ENCODE measurements at places on chromosomes 1 and 21. TPM values are rescaled to one million over a fixed set of nuclear protein-coding genes. Genes with fewer than 3 reads are reported as not detected.

GRCh38 chr1:26750428-26750827, 37.3 kb upstream of the PIGV start:
- DNase-seq = no peak

SAMD13 gene
- total RNA-seq = 1.1 TPM

DNA sequence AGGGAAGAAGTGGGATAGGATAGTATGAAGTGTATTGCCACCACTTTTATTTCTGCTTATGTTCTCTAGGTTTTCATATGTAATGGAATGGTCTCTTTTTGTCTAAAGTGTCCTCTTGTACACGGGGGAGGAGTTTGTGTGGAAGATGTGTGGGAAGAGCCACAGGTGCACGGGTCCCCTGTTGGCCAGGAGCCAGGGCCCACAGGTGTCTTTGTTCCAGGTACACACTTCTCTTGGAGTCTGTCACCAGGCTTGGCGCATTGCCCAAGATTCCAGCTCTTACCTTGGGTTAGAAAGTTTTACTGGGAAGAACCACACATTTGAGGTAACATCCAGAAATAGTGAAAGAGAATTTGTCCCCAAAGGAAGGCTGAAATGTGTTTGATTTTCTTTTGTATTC, 10.5 kb downstream of the TENT5C start:
- no peak for DNase-seq

GRCh38 chr1:154899041-154899440, 29.0 kb upstream of the KCNN3 start:
- DNase-seq = no peak

GRCh38 chr21:44965251-44966022, 25.6 kb downstream of the SLX9 start:
- DNase-seq = no peak

DNA sequence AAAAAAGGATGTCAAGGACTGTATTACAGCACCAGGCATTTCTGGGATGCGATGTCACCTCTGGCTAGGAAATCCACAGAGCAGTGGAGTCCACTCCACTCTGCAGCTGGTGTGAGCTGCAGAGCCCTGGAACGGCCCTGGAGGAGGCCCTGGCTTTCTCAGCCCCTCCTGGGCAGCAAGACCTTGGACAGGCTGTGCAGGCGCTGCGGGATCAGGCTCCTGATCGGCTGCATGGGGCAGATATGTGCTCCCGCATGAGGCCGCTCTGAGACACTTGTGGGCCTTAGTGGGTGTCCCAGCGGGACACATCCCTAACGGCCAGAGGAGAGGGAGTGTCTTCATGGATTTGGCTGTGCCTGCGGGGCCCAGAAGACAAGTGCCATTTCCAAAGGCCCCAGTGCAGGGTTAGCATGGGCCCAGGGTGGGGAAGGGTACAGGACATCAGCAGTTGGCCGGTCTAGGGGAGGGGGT, 6.2 kb downstream of the DNMT3L start:
- DNase-seq = no peak

LCE1A gene
- not detected for total RNA-seq

GRCh38 chr21:32389337-32390015, 3.3 kb downstream of the URB1 start:
- no peak for DNase-seq

DNA sequence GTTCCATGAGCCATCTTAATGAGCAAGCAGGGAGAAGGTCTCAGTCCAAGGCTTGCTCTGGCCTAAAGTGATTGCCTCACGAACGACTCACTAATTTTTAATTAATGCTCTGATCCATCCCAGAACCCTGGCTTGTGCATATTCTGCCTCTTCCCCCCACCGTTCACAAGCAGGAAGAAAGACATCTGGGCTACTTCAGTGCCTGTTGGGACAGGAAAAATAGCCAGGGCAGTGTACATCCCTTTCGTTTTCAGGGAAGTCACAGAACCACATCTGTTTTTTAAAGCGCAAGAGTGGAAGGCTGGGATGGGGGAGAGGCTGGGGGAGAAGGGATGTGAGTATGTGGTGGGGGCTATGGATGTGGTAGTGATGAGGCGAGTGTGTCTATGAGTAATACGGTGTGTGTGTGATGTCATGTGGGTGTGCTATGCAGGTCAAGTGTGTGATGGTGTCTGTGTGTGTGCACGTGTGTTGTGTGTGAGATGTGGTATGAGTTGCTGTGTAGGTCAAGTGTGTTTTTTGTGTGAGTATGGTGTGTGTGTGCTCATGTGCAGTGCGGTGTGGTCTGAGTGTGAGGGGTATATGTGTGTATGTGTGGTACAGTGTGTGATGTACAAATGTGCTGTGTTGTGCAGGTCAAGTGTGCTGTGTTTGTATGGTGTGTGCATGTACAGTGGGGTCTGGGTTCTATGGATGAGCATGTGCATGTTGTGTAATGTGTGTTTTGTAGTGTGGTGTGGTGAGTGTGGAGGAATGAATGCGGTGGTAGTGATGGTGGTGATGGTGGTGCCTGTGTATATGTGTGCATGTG, 64.9 kb upstream of the SYT6 start:
- no peak for DNase-seq

DNA sequence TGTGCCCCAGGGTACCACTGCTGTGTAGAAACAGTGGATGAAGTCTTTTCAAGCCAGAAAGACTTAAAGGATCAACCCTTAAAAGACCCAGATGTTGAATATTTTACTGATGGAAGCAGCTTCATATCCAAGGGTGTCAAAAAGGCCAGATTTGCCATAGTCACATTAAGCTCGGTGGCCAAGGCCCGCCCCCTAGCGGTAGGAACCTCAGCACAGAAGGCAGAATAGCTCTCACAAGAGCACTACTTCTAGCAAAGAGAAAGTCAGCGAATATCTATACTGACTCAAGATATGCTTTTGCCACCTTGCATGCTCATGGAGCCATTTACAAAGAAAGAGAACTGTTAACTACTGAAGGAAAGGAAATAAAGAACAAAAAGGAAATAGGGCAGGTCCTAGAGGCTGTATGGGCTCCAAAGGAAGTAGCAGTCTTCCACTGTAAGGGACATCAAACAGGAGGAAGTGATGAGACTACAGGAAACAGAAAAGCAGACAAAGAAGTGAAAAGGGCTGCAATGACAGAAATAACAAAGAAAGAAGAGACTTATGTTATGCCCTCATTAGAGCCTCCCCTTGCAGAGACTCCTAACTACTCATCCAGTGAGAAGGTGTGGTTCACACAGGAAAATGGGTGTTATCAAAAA, 90.5 kb downstream of the LIPI start:
- no peak for DNase-seq

KRTAP20-2 gene
- total RNA-seq = not detected

- DNase-seq = no peak
These were observed 147.1 kb upstream of the GRIK3 start for GRCh38 chr1:37181425-37181824.

DNA sequence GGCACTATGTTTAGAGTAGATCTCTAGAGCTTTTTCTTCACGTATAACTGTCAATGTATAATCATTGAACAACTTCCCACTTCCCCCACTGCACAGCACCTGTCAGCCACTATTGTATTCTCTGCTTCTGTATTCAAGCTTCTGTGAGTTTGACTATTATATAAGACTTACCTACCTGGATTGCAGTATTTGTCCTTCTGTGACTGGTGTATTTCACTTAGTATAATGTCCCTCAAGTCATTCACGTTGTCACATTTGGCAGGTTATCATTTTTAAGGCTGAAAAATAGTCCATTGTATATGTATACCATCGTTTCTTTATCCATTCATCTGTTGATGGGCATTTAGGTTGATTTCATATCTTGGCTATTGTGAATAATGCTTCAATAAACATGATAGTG, 969.5 kb upstream of the B3GALT2 start:
- DNase-seq = no peak

GRCh38 chr1:109228167-109228566, 14.4 kb downstream of the SARS1 start:
- no peak for DNase-seq

RHOU gene
- total RNA-seq = 12.2 TPM

DNA sequence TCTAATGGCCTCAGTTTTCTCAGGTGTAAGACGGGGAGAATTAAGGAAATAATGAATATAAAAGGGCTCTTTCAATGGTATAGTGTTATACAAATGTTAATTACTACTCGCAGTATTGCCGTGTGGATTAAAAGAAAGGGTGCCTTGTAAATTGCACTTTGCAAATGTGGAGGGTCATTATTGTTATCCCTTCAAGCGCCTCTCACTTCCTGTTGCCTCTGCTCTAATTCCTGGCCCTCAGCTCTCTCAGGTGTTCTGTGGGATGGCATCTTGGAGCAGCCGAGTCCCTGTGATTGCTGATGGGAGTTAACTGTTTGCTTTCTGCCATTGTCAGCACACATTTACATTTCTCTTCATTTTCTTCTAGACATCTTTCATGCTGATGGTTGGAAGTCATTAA, 7.1 kb upstream of the S100A11 start:
- no peak for DNase-seq

FNBP1L gene
- 17.8 TPM for total RNA-seq

SEMA6C gene
- total RNA-seq = 60.7 TPM

DNA sequence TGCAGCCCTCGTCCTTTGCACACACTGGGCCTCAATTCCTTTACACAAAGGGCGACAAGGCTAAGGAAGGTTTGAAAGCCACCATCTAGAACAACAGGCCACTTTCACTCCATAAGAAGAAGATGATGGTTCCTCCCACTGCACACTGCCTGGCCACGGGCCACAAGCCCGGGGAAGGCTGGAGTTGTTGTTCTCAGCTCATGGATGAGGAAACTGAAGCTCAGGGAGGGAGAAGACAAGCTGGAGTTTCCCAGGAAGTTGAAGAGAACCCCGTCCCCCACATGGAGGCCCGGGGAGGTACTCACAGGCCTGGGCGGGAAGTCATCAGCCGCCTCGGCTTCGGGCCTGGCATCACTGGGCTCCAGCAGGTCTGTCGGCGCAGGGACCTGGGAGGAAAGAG, 24.6 kb upstream of the DDOST start:
- no peak for DNase-seq

DNA sequence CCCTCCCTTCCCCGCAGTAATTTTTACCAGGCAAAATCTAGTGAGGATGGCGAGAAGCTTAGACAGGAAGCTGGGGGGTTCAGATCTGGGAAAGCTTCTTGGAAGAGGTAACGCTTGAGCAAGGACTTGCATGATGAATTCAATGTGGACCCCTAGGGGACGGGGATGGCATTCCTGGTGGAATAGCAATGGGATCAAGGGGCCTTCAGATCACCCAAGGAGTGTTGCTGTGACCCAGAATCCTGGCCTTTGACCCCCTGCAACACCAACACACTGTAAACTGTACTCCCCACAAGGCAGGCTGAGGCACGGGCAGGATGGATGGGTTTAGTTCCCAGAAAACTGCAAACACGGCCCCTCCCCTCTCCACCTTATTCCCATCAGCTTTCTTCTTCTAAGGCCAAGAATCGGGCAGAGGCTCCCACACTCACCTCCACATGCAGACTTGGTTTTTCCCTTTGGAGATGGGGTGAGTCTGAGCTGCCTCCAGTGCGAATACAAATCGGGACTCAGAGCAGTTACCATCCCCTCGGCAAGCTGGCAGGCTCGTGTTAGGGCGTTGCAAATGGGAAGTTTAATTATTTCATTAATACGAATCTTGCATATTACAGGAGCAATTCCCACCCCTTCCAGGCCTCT, 20.1 kb downstream of the DISP3 start:
- DNase-seq = no peak

- no peak for DNase-seq
These were observed 25.5 kb downstream of the RGS7 start for GRCh38 chr1:241331328-241332036.

OLFML3 gene
- total RNA-seq = 28.6 TPM

GRCh38 chr1:12166834-12167492, at the start of gene TNFRSF1B:
Gene TNFRSF1B, plus strand, starts transcription at chr1:12166991. Its CDS starts 101 bp downstream, at chr1:12167092.
- DNase-seq = no peak

USP24 gene
- 29.0 TPM for total RNA-seq

MROH7 gene
- 5.5 TPM for total RNA-seq

DNA sequence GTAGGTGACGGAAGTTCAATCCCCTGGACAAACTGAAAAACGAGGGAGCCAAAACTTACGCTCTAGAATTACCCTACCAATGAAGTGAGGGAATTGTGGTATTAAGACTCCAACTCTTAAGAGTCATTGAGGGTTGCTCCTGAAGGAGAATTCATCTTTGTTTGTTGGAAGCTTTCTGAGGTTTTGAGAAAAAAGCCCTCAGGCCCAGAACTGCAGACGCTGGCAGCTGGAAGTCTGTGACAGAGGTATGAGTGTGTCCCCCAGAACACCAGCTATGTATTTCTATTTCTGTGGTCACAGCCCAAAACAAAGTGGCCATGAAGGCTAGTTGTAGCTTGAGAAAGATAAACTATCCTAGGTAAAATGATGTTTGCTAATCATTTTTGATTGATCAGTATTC, 438.8 kb upstream of the B3GALT2 start:
- no peak for DNase-seq

PTAFR gene
- total RNA-seq = 1.3 TPM

- no peak for DNase-seq
These were observed 3.9 kb upstream of the MMEL1 start for GRCh38 chr1:2636733-2637132.

FNDC10 gene
- total RNA-seq = 2.5 TPM

GRCh38 chr1:89354205-89354604, 9.7 kb upstream of the GBP6 start:
- DNase-seq = no peak

DNA sequence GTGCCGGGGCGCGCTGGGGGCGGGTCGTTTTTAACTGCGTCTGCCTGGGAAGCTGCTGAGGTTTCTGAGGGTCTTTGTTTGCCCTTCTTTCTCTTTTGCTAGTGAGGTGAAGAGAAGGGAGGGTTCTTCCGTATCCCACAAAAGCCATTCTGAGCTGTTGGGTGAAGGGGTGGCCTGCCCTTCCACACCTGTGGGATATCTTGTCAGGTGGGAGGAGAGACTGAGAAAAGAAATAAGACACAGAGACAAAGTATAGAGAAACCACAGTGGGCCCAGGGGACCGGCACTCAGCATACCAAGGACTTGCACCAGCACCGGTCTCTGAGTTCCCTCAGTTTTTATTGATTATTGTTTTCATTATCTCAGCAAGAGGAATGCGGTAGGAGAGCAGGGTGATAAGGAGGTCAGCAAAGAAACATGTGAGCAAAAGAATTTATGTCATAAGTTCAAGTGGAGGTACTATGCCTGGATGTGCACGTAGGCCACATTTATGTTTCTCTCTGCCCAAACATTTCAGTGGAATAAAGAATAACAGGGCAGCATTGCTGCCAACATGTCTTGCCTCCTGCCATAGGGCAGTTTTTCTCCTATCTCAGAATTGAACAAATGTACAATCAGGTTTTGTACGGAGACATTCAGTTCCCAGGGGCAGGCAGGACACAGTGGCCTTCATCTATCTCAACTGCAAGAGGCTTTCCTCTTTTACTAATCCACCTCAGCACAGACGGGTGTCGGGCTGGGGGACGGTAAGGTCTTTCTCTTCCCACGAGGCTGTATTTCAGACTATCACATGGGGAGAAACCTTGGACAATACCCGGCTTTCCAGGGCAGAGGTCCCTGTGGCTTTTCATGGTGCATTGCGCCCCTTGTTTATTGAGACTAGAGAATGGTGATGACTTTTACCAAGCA, 972 bp downstream of the PGBD2 start:
- DNase-seq = no peak

GSTM1 gene
- 21.6 TPM for total RNA-seq

- no peak for DNase-seq
These were observed 62.5 kb upstream of the EFHD2 start for GRCh38 chr1:15347182-15347581.
